ENCODE measurements at places on chromosomes 6 and 20.

GRCh38 chr20:60214901-60215815 lies 256.9 kb downstream of the CDH26 start:
- no peak for DNase-seq

GRCh38 chr6:14734416-14735340 lies 511.2 kb upstream of the JARID2 start:
- peak; percentile 93 for DNase-seq

DNA sequence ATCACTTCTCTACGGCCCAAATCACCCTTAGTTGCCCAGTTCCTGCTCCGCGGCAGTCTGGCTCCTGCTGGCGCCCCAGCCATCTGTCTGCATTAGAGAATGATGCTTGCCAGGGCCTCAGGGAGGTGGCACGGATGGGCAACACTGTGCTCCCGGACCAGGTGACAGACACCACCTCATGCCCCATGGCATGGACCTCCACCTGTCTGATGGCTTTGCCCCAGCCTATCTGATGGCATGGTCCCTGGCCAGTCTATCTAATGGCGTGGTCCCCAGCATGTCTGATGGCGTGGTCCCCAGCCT lies 18.8 kb upstream of the MRGBP start:
- DNase-seq: no peak

DNA sequence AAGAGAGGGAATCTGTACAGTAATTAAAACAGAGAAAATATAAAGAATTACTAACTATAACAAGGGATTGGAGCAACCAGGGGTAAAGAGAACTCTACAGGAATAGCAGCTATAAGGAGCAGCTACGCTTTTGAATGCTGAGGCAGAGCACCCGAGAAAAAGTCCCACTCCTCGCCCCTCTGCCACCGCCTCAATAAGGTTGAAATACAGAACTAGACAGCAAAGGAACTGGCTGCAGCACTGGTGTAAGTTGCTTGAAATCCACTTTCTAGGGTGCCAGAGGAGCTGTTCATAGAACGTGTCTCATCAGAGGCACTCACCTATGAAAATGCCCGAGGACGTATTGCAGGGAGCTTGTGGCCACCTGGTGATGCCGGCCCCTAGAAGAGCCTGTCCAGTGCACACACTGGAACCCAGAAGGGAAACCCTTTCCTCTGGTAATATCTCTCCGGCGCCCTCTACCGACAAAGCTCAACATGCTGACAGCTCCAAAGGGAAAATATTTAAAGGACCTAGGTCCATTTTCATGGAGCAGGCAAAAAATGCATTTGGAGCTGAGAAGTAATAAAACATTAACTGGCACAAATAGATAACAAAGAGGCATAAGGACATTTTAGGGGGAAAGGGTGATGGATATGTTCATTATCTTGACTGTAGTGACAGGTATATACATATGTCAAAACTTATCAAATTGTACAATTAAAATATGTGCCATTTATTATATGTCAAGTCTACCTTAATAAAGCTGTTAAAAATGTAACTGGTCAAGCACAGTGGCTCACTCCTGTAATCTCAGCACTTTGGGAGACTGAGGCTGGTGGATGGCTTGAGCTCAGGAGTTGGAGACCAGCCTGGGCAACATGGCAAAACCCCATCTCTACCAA lies 137.4 kb upstream of the HDAC2 start:
- DNase-seq: peak; percentile 56
